ENCODE measurements at places on chromosomes 3 and 15.

DNA sequence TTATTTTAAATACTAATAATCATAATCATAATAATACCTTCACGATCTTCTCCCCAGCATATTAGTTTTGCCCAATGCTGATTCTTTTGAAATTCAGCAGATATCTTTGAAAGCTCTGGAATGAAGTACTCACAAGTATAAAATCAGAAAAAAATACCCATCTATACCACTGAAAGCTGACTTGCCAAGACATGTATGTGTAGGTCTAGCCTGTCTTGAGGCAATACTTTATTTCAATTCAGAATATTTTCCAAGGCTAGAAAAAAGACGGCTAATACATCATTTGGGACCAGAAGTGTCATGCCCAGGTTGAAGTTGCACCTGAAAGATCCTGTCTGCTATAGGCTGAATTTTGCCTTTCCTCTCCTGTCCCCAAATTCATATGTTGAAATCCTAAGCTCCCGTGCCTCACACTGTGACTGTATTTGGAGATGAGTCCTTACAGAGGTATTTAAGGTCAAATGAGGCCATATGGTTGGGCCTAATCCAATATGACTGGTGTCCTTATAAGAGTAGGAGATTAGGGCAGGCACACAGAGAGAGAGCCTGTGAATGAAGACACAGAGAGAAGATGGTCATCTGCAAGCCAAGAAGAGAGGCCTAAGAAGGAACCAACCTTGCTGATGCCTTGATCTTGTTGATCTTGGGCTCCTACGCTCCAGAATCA, 255.9 kb upstream of the CMC1 start:
- DNase-seq = no peak

DNA sequence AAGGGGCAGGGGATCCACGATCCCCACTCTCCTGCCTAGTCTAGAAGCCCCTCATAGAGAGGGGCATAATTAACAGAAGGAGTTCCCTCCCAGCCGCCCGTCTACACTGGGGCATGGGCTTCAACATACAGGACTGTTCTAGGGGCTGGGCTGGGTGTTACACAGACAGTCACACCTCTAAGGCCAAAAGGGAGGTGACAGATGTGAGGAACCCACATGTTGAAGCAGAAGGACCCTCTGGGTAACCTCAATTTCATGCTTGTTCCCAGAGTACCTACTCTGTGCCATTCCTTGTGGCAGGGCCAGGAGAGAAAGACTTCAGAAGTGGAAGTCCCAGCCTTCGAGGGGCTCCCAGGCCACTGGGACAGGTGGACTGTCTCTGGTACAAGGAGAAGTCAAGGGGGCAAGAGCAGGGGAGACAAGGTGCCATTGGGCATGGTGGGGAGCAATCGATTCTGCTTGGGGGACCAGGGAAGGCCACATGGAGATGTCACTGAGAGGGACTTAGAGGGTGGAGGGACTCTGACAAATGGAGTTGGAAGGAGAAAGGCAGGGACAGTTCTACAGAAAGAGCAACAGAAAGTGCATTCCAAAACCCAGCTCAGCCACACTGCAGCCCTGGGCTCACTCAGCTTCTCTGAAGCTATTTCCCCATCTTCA, 71.3 kb downstream of the CPN2 start:
- DNase-seq = no peak

DNA sequence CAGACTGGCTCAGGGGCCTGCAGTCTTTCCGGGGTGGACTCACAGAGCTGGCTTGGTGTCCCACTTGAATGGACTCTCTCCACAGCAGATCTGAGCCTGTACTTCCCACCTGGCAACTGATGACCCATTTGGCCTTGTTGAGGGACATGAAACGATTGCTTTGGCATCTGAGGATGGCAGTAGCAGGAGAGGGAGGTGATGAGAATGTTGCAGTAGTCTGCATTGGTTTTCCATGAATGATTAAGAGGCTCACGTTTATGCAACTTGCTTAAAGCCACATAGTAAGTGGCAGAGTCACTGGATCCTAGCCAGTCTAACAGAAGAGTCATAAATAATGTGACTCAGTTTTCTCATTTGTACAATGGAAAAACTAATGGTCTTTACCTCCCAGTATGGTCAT, 21.9 kb downstream of the IL20RB start:
- no peak for DNase-seq

- no peak for DNase-seq
Observed at GRCh38 chr15:87343966-87344365, 912.6 kb downstream of the NTRK3 start.

DNA sequence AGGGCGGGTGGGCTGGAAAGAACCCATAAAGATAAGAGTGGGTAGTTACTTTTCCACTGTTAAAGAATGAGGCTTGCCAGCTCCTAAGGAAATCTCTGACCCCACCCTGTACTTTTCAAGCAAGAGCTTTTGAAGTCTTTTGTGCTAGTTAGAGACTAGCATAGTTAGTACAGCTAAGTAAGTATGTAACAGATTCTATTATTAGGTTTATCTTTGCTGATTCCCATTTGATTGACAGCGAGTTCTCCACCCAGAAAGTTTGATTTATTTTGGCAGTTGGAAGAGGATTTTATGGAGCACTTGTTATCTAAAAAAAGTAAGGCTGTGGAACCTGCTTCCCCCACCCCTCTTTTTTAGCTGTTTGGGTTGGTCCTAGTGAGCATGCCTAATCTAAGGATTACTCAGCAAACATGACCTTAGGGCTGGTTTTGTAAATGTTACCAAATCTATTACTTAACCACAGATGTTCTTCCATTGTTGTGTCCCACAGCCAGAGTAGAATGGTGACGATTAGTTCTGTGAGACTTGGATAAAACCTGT, 57.6 kb downstream of the FNDC3B start:
- peak; percentile 70 for DNase-seq

DNA sequence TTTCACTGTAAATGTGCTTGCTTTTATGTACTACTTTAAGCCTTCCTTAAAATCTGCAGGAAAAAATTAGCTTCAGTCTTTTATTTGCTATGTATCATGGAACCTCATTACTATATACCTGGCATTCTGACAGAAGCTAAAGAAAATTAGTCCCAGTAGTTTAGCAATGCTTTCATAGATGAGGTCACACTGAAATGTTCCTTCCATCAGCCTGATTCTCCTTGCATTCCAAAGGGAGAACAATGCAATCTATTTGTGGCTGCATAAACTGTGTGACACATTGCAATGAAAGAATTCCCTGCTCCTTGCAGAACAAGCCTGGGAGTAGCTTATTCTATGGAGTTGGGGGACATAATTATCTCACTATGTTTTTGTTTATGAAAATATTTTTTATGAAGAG, 691.5 kb upstream of the ARPP21 start:
- no peak for DNase-seq

DNA sequence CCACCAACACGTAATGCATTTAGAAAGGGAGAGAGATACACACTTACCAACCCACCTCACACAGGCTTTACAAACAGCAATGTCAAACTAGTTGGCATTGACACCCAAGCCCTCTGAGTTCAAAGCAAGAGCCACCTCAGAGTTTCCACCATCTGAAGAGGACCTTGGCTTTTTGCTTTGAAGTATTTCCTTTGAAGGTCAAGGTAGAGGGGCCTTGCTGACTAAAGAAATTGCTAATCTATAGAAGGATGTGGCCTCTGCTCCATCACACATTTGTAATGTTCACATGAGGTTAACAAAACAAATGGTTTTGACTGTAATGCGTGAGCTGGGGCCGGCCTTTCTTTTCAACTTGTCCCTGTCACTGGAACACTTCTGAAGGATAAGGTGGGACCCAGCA, 117.7 kb downstream of the POLR2M start:
- no peak for DNase-seq

GRCh38 chr3:56894881-56895431, 93.2 kb upstream of the ARHGEF3 start:
- DNase-seq = peak; percentile 16

DNA sequence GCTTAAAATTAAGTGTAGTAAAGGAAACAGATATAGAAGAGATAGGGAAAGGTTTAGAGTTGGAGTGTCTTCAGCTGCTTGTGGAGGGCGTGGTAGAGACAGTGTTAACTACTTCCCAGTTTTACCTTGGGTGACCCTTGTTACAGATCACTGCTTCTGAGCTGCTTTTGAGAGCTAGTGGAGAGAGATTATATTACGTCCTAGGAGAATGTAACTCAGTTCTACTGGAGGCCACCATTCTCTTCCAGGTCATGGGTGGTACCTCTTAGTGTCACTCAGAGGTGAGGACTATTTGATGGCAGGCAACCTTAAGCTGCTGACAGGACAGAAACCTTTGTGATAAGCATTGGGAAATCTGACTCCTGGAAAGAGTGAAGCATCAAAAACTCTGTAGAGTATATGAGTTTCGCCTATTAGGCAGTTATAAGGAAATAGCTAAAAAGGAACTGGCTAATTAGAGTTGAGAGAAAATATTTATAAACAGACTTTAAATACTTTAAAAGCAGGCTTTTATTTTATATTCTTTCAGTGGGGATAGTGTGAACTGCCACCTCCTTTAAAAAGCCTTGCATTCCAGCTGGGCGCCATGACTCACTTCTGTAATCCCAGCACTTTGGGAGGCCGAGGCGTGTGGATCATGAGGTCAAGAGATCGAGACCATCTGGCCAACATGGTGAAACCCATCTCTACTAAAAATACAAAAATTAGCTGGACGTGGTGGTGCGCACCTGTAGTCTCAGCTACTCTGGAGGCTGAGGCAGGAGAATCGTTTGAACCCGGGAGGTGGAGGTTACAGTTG, 106.5 kb downstream of the ZNF609 start:
- DNase-seq = no peak

DNA sequence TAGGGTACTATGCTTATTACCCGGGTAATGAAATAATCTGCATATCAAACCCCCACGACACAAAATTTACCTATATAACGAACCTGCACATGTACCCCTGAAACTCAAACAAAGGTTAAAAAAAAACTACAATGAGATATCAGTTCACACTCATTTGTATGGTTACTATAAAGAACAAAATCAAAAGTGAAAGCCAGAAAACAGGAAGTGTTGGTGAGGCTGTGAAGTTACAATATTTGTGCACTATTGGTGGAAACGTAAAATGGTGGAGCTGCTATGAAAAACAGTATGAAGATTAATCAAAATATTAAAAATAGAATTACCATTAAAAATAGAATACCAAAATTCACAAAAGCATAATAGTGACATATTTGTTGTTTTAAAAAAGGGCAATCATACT, 128.9 kb downstream of the ZIC1 start:
- no peak for DNase-seq

DNA sequence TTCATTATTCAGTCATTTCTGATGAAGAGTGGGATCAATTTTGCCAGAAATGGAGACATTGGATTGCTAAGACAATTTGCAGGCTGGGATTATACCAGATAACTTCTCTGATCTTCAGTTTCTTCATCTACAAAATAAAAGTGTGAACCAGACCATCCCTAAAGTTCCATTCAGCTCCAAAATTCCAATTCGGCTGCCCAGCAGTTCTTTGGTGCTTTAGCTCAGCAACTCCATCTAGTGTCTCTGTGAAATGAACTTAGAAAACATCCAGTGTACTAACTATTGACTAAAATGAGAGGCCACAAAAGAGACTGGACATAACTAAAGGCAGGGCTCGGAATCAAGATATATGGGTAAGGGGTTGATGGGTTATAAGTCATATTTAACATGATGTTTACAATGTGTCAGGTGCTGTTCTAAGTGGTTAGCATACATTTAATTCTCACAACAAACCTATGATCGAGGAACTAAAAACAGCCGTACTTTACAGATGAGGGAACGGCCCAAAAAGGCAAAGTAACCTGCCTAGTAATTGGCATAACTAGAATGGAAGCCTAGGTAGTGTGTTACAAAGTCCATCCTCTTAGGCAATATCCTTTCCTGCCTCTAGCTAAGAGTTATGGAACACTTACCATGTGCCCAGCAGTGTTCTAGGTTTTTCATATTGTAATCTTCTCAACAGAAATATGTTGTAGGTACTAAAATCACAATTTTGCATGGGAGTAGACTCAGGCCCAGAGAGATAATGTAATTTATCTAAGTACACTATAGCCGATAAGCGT, 17.0 kb downstream of the THAP10 start:
- peak; percentile 10 for DNase-seq

DNA sequence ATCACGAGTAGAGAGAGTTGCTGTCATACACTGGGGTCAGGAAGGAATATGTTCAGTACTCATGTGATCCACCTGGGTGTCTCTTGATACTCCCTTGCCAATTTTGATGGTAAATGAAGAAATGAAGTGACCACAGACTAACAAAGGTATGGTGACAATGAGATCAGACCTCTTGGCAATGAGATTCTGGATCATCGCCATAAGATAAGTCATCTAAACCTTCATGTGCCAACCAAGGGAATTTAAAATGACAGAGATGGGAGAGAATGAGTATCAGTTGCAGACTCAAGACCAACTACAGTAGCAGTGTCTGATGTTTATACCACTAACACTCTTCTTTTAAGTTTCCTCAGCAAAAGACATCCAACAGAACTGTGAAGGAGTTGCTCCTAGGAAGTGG, 601.0 kb downstream of the MECOM start:
- DNase-seq = no peak

DNA sequence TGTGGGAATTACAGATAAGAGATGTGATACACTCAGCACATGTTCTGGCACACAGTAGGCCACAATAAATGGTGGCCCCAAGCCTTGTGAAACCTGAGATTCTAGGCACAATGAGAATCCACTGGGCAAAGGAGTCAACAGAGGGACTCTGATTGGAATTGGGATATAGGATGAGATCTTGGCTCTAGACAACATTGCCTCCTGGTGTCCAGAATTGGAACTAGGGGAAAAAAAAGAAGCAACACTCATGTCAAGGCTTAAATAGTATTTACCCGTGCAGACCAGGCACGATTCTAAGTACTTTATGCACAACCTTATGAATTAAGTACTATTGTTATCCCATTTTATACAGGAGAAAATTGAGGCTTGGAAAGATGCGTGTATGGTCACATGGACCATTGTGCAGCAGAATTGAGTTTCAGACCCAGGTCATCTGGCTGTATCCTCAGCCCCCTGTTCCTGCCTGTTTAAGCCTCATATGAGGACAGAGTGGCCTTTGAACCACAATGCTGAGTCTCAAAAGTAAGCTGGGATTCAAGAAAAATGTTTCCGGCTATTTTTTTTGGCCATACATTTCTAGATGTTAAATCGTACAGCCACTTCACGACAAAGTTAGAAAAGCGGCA, 124.8 kb downstream of the SV2B start:
- DNase-seq = peak; percentile 28

DNA sequence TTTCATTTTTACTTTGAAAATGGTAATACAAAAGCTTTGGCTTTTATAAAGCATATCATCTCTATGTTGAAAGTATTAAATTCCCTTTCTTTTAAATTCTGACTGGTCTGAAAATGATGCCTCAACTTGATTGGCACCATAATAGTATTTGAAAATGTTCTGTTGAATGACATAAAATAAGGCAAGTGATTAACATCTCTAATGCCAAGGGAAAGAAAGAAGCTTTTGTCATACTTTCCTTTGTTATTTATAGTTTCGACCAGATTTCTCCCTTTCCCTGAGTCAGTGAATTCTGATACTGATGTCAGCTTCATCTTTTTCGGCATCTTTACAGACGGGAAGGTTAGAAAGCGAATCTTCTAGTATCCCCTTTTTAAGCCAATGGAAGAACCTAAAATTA, 3.4 kb upstream of the AP4E1 start:
- no peak for DNase-seq
